ENCODE measurements at places on chromosomes 2 and 18.

DNA sequence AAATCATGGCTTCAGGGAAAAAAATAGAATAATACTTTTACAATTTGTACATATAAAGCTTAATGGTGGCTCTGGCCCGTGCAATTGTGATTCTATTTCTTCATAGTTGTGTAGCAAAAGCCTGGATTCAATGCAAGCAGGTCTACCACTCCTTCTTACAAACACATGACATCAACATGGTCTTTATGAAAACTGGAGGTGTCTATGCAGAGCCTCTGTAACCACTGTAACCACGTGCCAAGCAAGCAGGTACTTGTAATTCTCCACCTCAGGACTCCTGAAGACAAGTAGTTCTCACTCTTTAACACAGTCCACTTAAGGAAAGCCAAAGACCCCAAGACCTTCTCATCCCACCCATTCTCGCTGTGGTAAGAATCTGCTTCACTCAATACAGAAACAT is 62.6 kb downstream of the METTL4 start:
- DNase-seq = no peak

- DNase-seq = peak; percentile 70
Measured at GRCh38 chr2:111227716-111228141, 107.0 kb downstream of the BCL2L11 start.

- DNase-seq = no peak
Measured at GRCh38 chr18:11581286-11581685, 28.1 kb upstream of the SLC35G4 start.

DNA sequence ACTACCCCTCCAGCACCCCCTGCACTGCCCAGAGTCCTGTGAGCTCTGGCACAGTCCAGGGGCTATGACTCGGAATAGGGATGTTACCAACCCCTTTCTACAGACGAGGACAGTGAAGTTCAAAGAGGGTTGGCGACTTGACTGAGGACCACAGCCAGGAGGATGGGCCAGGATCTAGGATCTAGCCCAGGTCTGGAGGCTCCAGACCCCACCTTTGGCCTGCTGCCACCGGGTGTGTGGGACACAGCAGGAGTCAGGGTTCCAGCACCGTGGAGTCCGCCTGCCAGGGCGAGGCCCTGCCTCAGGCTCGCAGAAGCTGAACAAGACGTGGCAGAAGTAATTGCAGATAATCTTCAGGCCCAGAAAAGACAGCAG is 37.9 kb upstream of the GPC1 start:
- no peak for DNase-seq

GRCh38 chr2:181694271-181694670 is 14.0 kb upstream of the NEUROD1 start:
- DNase-seq = no peak

DNA sequence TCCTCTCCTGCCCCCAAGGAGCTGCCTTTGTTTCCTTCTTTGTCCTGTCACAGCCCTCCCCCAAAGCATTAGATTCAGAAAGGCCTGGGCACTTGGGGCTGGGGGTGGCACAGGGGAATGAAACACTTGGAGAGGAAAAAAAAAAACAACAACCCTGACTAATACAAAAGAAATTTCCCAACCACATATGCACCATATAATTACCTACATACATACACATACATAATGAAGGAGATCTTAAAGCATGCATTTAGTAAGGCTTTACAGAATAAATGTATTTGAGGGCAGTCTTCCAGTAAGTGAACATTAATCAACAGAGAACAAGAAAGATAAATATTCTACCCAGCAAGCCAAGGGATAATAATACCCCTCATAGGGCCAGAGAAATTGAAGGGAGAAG is 70.0 kb upstream of the PPP1CB start:
- no peak for DNase-seq

DNA sequence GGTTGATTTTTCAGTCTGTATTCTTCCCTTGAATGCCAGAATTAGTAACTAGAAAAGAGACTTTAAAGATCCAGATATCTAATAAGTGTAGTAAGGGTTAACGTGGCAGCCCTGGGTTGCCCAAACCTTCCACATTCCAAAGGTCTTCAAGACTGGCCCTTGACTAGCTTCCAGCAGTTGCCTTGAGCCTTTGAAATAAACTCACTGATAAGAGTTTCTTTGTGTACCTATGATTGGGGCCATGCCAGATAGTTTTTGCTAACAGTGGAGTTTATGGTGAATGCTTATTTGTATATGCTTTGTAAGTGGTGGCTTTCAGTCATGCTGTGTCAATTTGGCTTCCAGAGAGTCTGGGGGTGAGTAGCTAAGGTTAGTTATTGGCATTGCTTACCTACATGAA is 722.3 kb downstream of the RNF144A start:
- no peak for DNase-seq

Data from astrocyte of the spinal cord (primary cell).